HFF-Myc (cell line): ENCODE measurements at places on chromosomes 3 and 15.

DNA sequence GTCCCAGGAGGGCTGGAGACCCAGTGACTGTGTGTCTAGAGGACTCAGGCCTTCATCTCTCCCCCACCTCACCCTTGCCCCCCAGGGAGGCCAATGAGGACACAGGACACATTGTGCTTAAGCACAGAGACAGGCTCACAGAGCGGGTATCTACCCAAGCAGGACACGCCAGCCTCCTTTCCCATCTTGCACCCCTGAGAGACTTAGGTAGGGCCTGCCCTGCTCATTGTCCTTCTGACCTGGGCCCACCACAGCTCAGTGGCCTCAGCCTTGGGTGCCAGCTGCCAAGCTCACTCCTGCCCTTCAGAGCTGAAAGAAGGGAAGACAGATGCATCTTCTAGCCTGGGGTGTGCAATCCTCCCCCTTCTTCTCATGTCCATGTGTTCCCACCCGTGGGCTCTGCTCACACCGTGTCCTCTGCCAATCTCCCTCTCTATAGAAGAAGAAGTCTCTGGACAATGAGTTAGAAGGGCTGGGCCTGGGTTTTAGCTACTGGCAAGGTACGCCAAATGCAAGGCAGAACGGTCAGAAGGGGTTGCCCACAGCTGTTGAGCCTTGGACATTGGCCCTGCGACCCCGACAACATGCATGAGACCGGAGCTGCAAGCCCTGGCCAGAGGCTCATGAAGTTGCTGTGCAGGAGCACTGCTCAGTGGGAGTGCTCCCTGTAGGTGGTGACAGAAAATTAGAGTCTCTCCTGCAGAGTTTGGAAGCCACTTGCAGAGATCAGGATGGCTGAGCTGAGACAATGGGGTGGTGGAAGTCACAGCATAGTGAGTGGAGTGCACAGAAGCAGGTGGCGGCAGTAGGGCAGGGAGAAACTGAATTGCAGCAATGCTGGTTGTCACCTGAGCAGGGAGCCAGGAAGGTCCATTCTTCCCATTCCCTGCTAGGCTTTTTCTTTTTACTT is 32.8 kb downstream of the ACSBG1 start:
- DNase-seq, result no peak

- no peak for DNase-seq
These were observed 11.1 kb downstream of the HCLS1 start for GRCh38 chr3:121649645-121650044.

- no peak for DNase-seq
These were observed 13.0 kb upstream of the CACNA2D2 start for GRCh38 chr3:50516440-50516871.

DNA sequence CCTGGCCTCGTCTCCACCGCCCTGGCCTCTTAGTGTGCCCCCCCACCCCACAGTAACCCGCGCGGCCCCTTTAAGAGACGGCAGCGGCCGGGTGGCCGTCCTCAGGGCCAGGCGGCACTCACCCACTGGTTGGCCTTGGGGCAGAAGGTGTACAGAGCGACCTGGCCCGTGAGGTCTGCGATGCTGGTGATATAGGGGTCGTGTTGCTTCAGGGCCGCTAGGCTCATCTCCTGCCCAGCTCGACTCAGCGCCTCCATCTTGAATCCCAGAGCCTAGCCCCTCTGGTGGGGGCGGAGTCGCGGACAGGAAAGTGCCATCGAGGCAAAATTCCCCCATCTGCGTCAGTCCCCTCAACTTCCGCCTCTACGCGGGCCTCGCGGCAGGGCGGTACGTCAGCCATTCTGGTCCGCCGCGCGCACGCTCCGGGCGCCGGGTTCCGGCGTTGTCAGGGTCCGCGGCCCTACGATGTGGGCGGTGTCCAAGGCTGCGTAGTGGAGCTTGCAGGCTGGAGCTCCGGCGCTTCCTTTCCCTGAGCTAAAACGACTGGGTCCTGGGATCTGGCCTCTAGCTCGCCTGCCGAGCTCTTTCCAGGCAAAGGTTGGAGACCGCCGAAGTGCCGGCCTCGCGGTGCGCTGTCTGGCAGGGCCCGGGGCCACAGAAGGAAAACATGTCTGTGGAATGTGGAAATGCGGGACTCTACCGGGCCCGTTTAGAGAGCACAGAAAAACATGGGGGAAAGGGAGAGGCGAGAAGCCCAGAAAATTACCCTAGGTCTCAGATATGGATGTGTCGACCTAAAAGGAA is at the start of gene DCP1A:
Gene DCP1A (minus strand): TSS at position 283 of the 804 bp plus-strand sequence. CDS start 26 bp downstream, at position 257.
- DNase-seq, result peak; percentile 90

GRCh38 chr3:38154625-38155255 is 10.6 kb upstream of the OXSR1 start:
- DNase-seq, result no peak

DNA sequence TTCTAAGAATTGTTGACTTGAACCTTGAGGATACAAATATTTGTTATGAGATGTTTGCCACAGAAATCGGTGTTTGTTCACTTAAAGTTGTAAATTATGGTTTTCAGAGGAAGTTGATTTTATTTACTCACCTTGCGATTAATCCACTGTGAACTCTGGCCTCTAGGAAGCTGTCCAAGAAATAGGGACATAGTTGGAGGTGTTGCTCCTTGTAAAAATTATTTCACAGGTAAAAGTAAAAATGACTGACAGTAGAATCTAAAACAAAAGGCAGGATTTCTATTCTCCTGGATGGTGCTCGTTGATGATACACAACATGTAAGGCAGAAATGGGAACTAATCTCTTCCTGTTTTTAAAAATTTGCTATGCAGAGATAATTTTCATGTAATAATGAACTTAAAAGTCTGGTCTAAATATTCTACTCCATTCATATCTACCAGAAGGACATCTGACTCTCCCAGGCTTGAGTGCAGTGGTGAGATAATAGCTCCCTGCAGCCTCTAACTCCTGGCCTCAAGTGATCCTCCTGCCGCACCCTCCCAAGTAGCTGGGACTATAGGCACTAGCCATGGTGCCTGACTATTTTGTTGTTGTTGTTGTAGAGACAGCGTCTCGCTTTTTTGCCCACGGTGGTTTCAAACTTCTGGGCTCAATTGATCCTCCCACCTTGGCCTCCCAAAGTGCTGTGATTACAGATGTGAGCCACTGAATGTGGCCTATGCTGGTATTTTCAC is 17.1 kb upstream of the LZTFL1 start:
- DNase-seq, result no peak

DNA sequence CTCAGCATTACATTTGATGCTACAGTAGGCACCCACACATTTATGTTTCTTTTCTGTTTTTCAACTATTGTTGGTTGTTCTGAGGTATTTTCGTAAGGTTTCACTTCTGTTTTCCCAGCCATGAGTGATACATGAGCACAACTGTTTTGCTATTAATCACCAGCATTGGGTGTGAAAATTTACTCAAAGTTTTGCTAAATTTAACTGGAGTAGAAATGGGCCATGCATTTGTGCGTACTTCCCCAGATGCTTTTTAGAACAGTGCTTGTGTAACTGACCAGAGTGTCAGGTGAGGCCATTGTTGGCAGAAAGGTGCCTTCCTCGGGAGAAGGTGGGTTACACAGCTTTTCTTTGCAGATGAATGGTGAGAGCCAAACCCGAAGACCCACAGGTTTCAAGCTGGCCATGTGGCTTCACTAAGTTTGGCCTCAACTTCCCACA is 70.4 kb downstream of the ST6GAL1 start:
- no peak for DNase-seq

DNA sequence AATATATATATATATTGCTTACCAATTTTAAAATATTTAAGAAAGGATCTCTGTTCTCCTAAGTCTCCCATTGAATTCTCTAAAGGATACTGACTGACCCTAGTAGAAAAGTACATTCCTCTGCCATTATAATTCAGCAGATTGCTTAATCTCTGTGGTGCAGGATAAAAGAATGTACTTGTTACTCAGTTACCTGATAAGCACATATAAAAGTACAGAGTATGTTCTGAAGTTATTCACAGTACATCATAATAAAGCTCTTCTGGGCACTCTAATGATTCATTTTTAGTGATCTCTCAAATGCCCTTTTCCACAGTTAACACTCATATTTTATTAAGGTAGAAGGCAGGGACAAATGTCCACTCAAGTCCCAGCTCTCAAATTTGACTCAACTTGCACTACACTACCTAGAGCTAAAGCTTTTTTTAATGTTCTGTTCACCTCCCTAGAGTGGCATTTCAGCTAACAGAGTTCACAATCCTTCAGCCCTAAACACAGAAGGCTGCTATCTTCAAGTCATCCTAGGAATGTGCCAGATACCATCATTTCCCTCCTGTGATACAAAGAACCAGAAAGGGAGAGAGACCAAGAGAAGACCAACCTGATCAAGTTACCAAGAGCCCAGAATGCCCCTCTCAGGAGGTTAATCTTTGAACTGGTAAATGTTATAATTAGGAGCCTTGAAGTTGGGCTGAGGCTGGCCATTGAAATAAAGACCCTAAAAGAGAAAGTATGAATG is 53.3 kb downstream of the MEIS2 start:
- no peak for DNase-seq

- no peak for DNase-seq
These were observed 9.5 kb downstream of the CMTM7 start for GRCh38 chr3:32401126-32401525.

- no peak for DNase-seq
These were observed 116.4 kb upstream of the AGBL1 start for GRCh38 chr15:85963262-85963760.

- DNase-seq, result no peak
These were observed 153.9 kb downstream of the VPS8 start for GRCh38 chr3:184965639-184966430.

GRCh38 chr15:49045751-49046219 is 461 bp downstream of the SECISBP2L start:
- DNase-seq, result no peak

GRCh38 chr15:99826157-99826780 is 93.0 kb upstream of the LYSMD4 start:
- no peak for DNase-seq

GRCh38 chr3:1787094-1787493 is 311.6 kb upstream of the CNTN4 start:
- DNase-seq, result no peak

DNA sequence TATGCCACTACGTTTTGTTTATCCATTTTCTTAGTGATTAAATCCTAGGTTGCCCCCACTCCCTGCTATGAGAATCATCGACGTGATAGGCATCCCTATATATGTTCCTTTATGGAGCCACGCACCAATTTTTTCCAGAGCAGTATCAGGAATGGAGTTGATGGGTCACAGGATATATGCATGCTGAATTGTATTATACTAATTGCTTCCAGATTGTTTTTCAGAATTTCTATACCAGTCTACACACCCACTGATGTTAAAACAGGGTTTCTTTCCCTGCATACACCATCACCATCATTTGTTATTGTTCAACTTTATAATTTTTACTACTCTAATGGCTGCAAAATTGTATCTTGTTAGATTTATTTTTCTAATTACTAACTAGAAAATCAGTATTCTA is 100.1 kb upstream of the MRPS22 start:
- DNase-seq, result no peak

GRCh38 chr3:132927896-132928295 is 110.3 kb upstream of the TMEM108 start:
- DNase-seq, result no peak

GRCh38 chr3:130916507-130917167 is 22.8 kb downstream of the ATP2C1 start:
- no peak for DNase-seq

DNA sequence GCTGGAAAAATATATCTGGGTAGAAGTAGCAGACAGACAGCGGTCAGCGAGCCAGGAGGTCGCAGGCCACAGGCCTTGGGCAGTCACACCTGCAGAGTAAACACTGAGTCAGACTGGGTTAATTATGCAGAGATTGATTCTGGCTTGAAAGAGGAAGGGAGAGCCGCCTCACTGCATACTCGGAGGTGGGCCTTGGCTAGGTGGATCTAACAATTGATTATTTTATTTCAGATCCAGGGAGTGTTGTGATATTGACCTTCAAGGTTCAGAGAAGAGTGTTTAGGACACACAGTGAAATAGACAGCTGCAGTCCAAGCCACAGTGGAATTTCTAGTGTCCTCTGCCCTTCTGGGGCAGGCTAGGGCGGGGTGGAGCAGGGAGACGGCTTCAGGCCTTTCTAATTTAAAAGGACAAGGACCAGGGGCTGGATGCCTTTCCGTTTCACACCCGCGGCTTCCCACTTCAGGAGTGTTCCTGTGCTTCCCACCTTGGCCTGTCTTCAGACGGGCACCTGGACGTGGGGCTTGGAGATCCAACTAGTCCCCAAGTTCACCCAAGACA is 237.3 kb downstream of the XXYLT1 start:
- no peak for DNase-seq

DNA sequence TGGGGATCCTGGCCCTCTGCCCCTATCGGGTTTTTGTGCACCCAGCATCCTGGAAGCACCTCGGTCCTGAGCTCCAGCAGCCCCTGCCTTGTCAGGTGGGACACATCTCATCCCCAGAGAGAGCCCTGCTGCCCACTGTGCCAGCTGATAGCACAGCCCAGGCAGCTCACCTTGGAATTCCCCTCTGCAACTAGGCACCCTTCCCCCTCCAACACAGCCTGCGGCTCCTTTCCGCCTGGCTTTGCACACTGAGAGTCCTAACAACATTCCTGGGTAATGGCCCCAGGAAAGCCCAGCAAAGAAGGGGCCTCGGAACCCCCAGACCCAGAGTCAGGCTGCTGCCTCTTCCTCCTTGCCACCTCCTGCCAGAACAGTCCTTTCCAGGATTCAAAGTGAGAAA is 5.9 kb downstream of the HCN4 start:
- no peak for DNase-seq

DNA sequence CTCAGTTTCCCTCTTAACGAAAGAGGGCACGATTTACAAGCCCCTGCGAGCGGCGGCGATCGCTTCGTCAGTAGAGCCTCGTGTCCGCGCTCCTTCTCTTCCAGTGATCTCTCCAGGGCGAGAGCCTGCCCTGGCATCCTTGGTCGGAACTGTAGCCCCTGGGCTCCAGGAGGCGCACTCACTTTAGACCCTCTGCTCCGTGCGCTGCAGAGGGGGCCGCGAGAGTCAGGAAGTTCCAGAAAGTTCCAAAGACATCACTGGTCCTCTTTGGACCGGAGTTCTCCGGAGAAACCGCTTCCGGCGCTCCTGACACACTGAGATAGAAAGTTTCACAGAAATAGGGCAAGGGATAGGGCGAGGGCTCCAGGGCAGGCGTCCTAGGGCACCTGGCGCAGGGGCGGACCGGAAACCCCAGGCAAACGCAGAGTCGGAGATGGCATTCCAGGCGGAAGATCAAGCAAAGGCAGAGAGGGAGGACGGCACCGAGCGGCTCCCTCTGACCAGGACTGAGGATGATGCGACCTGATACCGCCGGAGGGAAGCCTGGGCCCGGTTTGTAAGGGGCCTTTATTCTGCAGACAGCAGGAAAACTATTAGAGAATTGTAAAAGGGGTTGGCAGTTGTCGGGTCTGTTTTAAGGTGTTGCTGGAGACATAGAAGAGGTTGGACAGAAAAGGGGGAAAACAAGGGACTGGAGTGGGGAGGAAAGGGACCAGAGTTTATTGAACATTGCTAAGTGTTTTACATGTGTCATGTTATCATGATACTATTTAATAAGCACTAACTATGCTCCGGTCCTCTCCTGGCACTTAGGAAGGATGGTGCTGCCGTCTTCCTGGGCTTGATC is 1.3 kb upstream of the CPEB1 start:
- no peak for DNase-seq

- no peak for DNase-seq
These were observed 11.2 kb upstream of the MTMR14 start for GRCh38 chr3:9638155-9638554.
